ENCODE measurements at places on chromosomes 2 and 18.

GRCh38 chr2:160367887-160368286 is 125.7 kb downstream of the RBMS1 start:
- peak; percentile 11 for DNase-seq

DNA sequence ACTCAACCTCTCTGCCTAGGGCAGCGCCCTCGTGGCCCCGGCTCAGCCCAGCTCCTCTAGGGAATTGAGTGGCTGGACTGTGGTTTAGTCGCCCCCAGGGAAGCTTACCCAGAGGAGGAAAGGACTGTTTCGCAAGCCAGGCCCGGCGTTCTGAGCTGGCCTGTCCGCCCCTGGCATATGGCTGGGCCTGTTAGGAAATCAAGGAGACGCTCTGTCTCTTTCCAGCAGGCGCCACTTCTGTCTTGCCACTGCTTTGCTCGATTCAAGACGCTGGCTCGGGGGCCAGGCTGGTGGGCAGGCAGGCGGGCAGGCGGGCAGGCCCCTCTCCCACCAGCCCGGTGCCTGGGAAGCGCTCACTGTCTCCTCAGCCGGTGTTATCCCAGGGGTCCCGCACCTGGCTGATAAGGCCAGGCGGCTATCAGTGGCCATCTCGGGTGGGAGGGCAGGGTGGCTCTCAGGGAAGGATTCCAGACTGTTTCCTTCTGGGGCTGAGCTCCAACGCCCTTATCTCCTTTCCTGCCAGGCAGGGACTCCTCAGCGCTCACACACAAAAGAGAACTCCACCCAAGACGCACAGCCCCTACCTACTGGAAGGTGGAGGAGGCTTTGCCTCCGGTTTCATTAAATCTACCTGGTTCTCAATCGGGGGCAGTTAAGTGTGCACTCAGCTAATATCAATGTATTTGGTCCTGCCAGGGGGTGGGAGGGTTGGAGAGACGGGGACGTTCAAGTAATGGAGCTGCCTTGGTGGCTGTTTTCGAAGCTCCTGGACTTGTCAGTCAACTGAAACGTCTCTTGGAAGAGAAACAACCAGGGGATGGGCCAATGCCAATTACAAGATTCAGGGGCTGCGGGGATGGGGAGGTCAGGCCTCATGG is 109.1 kb downstream of the SMAD7 start:
- no peak for DNase-seq

GRCh38 chr2:11132036-11132671 is 23.1 kb upstream of the SLC66A3 start:
- no peak for DNase-seq

DNA sequence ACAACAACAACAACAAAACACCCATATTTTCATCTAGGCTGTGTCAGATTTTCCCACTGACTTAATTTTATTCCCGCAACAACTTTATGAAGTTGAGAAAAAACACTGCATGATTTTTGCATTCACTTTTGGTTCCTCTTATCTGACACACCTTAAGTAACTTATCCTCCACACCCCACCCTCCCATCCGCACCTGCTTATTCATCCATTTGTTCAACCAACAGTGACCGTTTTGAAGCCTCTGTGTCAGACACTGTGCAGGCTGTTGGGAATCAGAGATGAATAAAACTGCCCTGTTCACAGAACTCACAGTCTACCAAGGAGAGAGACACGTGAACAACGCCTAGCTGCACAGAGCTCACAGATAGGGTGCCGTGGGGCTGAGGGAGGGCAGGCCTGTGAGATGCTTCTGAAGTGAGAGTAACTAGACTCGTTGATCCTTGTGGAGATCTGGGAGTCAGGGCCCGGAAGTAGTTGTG is 7.4 kb downstream of the CNNM4 start:
- DNase-seq, result no peak

DNA sequence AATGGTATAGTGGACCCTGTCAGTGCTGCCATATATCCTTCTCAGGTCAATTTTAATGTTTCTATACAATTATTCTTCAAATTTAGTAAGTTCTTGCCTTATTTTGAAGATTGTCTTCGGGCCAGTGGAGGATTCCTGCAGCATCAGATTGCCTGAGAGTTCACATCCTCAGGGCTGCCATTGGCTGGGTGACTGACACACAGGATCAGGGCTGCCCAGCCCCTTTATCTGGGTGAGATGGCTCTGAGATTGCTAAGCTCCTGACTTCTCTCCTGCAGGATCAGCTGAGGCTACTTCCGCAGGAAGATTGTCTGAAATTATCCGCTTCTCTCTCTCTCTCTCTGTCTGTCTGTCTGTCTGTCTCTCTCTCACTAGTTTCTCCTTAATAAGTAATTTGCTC is 567.4 kb downstream of the TSN start:
- DNase-seq, result no peak

Data from activated T-cell treated with anti-CD3 and anti-CD28 coated beads, Interleukin-2, amount 50 U/mL, for 72 hours (primary cell).